Sigmoid colon (tissue), 7 donors: ENCODE measurements at places on chromosomes 1 and 21. TPM values are rescaled to one million over a fixed set of nuclear protein-coding genes. Genes with fewer than 3 reads are reported as not detected.

DNA sequence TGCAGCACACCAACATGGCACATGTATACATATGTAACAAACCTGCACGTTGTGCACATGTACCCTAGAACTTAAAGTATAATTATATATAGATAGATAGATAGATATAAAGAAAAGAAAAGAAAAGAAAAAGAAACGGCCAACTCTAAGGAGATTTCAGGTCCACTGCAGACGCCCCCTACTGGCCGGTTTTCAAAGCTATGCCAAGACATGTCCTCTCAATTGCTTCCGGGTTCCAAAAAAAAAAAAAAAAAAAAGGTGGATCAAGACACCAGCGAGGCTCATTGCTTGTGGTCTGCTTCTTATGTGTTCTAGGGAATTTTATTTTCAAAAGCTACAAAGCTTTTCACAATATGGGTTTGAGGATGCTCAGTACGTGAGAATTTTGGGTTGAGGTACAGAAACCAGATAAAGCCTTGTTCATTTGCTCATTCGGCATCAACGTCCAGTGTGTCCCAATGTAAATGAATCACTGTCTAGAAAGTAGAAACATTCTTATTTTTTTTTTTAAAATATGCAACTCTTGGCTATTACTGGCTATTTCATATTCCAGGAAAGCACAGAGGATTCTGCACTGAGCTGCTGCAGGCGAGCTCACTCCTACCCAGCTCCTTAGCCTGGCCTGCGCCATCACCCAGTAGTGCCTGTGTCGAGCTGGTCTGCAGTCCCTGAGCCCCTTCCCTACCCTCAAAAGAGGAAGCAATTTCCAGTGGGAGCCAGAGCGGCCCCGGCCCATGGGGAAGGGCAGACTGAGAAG lies 643.0 kb downstream of the KIF26B start:
- no peaks in the 10 kb centered on the region for H3K36me3 ChIP-seq
- no peak for DNase-seq
- no peak overlapping the region for H3K4me3 ChIP-seq
- no peaks in the 10 kb centered on the region for H3K27me3 ChIP-seq

GRCh38 chr1:112849425-112850033 lies 106.5 kb downstream of the SLC16A1 start:
- peak overlapping the region; percentile 40 for H3K4me3 ChIP-seq
- no peak overlapping the region for H3K27ac ChIP-seq
- H3K36me3 ChIP-seq = no peaks in the 10 kb centered on the region
- peak; percentile 50 for DNase-seq
- H3K4me1 ChIP-seq = peaks cover 9% of the 10 kb centered on the region

DNA sequence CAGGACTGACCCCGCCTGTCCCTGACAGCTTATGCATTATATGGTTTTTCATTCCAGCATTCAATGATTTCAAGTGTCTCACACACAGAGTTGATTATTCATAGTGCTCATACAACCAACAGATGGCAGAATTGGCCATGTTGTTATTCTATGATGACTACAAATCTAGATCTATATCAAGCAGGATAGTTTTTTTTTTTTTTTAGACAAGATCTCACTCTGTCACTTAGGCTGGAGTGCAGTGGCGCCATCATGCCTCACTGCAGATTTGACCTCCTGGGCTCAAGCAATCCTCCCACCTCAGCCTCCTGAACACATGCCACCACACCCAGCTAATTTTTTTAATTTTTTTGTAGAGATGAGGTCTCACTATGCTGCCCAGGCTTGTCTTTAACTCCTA lies 40.1 kb upstream of the LRRC8D start:
- H3K4me3 ChIP-seq = no peak overlapping the region
- DNase-seq = no peak
- no peaks in the 10 kb centered on the region for H3K36me3 ChIP-seq

- no peak overlapping the region for H3K27ac ChIP-seq
- no peak for DNase-seq
- no peaks in the 10 kb centered on the region for H3K36me3 ChIP-seq
- H3K27me3 ChIP-seq = no peaks in the 10 kb centered on the region
- no peak overlapping the region for H3K4me3 ChIP-seq
Observed at GRCh38 chr1:20223106-20223505, 36.8 kb upstream of the PLA2G2C start.

GRCh38 chr1:186754542-186755145 lies 74.1 kb upstream of the PLA2G4A start:
- H3K4me3 ChIP-seq = no peak overlapping the region
- H3K27me3 ChIP-seq = no peaks in the 10 kb centered on the region
- DNase-seq = no peak
- H3K36me3 ChIP-seq = no peaks in the 10 kb centered on the region
- no peak overlapping the region for H3K27ac ChIP-seq

GRCh38 chr1:51313268-51313852 lies 17.0 kb downstream of the TTC39A start:
- no peak overlapping the region for H3K4me3 ChIP-seq
- DNase-seq = no peak
- H3K27me3 ChIP-seq = no peaks in the 10 kb centered on the region

GRCh38 chr21:41622831-41623548 lies 115.0 kb upstream of the TMPRSS2 start:
- DNase-seq = peak; percentile 60
- H3K4me3 ChIP-seq = no peak overlapping the region
- H3K27me3 ChIP-seq = peaks cover 6% of the 10 kb centered on the region

GRCh38 chr21:46183910-46184624 lies at the start of gene SPATC1L:
Gene SPATC1L (minus strand): TSS chr21:46184459. CDS start chr21:46182816, 1,643 bp downstream.
- peak within 1 kb of the TSS; percentile 79 for H3K27ac ChIP-seq
- DNase-seq = peak; percentile 89
- peaks cover 9% of the 10 kb centered on the region for H3K27me3 ChIP-seq
- H3K36me3 ChIP-seq = peaks cover under 1% of the 10 kb centered on the region
- peak within 1 kb of the TSS; percentile 73 for H3K4me3 ChIP-seq
- peaks cover 22% of the 10 kb centered on the region for H3K4me1 ChIP-seq

GRCh38 chr1:181015251-181015615 lies 7.4 kb downstream of the STX6 start:
- peaks cover 35% of the 10 kb centered on the region for H3K4me1 ChIP-seq
- no peaks in the 10 kb centered on the region for H3K27me3 ChIP-seq
- no peak overlapping the region for H3K4me3 ChIP-seq
- H3K27ac ChIP-seq = no peak overlapping the region
- H3K36me3 ChIP-seq = no peaks in the 10 kb centered on the region

DNA sequence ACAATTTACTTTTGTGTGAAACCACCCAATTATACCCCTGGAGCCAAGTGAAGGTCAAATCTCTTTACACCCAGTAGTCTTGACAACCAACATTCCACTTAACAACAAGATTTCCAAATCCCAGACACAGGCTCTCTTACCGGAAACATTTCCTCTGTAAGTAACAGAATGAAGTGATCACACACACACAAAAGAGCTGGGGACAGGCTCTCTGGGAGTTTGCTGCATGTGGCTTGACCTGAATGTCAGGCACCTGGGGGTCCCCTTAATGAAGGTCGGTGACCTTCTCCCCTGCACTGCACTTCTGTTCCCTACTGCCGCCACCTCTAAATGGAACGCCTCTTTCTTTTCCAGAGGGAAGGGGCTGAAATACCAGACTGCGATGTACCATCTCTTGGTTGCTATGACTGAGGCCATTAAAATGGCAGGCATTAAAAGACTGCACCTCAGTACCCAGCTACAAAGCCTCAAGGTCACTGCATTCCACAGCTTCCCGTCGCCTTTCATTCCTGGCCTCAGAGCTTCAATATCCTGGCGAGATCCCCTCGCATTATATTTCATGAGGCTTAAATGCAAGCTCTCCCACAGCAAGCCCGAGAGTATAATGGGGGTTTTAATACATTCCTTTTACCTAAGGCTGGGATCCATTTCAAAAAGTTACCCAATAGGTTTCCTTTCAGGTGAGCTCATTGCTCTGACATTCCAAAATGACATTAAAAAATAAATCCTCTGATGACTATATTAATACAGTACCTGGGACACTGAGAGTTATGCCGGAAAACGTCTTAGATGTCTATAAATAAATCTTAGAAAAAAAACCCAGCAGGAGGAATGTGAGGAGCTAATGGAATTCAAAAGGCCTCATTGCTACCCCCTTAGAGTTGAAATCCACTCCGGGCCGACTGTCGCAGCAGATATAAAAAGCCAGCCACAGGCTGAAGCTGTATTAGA lies 90.9 kb upstream of the DIRAS3 start:
- H3K27me3 ChIP-seq = no peaks in the 10 kb centered on the region
- peaks cover 44% of the 10 kb centered on the region for H3K4me1 ChIP-seq
- H3K36me3 ChIP-seq = peaks cover 73% of the 10 kb centered on the region
- H3K4me3 ChIP-seq = no peak overlapping the region
- no peak for DNase-seq

- H3K27me3 ChIP-seq = no peaks in the 10 kb centered on the region
- H3K27ac ChIP-seq = peak overlapping the region; percentile 23
- H3K4me3 ChIP-seq = no peak overlapping the region
- DNase-seq = no peak
- peaks cover 32% of the 10 kb centered on the region for H3K4me1 ChIP-seq
Observed at GRCh38 chr1:162145966-162146696, 76.6 kb downstream of the NOS1AP start.

DNA sequence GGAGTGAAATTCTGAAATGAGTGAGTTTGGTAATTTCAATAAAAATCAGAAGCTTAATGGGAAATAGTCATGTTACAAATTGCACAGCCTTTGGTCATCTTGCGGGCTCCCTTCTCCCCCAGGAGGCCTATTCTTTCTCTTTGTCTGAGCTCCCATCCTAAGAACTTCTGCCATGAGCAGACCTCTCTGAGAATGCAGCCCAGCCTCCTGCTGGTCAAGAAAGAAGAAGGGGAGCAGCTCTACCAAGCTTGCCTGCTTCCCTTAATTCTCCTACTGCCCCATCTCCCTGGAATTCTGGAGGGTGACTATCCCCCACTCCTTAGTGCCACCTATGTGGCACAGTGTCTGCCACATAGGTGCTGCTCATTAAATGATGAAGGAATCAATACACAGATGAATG lies 300.7 kb upstream of the DAB1 start:
- no peaks in the 10 kb centered on the region for H3K27me3 ChIP-seq
- no peak overlapping the region for H3K4me3 ChIP-seq
- no peak for DNase-seq
- H3K27ac ChIP-seq = no peak overlapping the region

DNA sequence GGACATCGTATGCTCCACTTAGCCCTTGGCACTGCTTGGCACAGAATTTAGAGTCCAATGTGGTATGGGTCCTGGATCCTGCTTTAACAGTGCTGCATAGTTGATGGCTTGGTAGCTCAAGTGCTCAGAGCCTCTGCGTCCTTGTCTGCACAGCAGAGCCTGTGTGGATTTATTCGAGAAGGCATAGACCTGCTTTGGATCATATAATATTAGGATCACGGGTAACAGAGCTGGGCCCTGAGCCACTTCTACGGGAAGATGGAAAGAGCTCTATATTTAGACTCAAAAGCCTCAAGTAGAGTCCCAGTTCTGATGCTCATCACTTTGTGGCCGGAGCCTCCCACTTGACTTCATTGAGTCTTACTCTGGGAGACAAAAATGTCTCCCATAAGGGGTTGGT lies 164.4 kb upstream of the EDN2 start:
- no peaks in the 10 kb centered on the region for H3K36me3 ChIP-seq
- H3K27me3 ChIP-seq = no peaks in the 10 kb centered on the region
- DNase-seq = no peak
- no peak overlapping the region for H3K4me3 ChIP-seq

DNA sequence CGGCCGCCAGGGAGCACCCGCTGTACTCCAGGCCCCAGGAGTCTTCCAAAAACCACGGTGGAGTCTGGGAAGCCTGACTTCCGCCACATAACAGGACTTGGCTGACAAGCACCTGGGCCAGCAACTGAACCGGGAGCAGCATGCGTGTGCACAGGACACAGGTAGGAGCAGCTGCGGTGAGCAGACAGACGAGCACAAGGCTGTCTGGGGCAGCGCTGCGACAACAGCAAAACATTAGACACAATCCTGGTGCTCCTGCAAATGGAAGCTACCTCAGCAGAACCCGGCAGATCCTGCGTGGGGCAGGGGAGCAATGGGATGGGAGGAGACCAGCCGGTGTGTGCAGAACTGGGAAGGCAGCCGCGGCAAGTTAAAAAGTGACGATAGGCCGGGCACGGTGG lies 80.4 kb downstream of the NPHP4 start:
- H3K36me3 ChIP-seq = no peaks in the 10 kb centered on the region
- H3K27me3 ChIP-seq = no peaks in the 10 kb centered on the region
- no peak for DNase-seq
- H3K4me3 ChIP-seq = no peak overlapping the region

DNA sequence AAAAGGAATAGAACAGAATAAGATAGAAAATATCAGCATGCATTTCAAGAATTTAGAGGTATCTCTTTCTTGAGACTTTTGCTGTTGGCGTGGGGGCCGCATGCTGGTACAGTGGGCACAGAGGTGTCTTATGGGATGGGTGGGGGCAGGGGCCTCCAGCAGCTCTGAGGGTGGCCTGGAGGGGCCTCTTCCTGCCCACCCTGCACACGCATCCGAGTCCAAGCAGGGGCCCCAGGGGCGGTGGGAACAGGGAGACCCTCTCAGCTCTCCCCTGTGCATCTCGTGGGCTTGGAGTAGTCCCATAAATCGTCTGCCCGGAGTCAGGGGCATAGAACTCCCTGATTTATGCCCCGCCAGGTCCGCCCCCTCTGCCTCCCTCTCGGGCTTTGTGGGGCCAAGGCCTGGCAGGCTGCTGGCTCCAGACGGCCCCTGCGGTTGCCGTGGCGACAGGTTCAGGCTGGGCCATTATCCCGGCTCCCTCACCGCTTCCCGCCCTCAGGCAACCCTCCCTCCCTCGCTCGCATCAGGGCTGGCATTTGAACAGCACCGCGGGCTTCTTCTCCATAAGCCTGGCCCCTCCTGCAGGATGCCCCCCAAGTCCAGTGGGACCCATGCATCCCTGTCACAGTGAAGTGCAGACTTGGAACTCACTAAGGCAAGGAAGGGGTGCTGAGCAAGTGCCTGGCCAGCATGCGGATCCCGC lies 133.2 kb upstream of the ZBTB40 start:
- no peaks in the 10 kb centered on the region for H3K36me3 ChIP-seq
- H3K27ac ChIP-seq = no peak overlapping the region
- H3K4me3 ChIP-seq = no peak overlapping the region
- H3K4me1 ChIP-seq = peaks cover 7% of the 10 kb centered on the region
- H3K27me3 ChIP-seq = no peaks in the 10 kb centered on the region
- no peak for DNase-seq

- no peak for DNase-seq
- H3K4me3 ChIP-seq = no peak overlapping the region
- peak overlapping the region; percentile 57 for H3K27ac ChIP-seq
- no peaks in the 10 kb centered on the region for H3K27me3 ChIP-seq
- H3K4me1 ChIP-seq = peaks cover 67% of the 10 kb centered on the region
Observed at GRCh38 chr21:37452227-37452626, 85.7 kb downstream of the DYRK1A start.

- no peak overlapping the region for H3K27ac ChIP-seq
- no peak for DNase-seq
- no peak overlapping the region for H3K4me3 ChIP-seq
- H3K36me3 ChIP-seq = peaks cover 73% of the 10 kb centered on the region
- H3K4me1 ChIP-seq = no peaks in the 10 kb centered on the region
Observed at GRCh38 chr1:44284184-44284583, 70.9 kb downstream of the ERI3 start.

The PTGFR gene
- total RNA-seq = 3.0 TPM

The SPRR2G gene
- not detected for total RNA-seq

The YBEY gene
- total RNA-seq = 13.6 TPM

The ANGPTL3 gene
- not detected for total RNA-seq

The NPR1 gene
- 11.1 TPM for total RNA-seq

The TNFRSF9 gene
- total RNA-seq = not detected

The C1QA gene
- 238 TPM for total RNA-seq

The ATXN7L2 gene
- 12.2 TPM for total RNA-seq
